ENCODE measurements at places on chromosomes 16 and 17.

GRCh38 chr17:7626307-7626706, 1.3 kb downstream of the SAT2 start:
- no peak for DNase-seq

DNA sequence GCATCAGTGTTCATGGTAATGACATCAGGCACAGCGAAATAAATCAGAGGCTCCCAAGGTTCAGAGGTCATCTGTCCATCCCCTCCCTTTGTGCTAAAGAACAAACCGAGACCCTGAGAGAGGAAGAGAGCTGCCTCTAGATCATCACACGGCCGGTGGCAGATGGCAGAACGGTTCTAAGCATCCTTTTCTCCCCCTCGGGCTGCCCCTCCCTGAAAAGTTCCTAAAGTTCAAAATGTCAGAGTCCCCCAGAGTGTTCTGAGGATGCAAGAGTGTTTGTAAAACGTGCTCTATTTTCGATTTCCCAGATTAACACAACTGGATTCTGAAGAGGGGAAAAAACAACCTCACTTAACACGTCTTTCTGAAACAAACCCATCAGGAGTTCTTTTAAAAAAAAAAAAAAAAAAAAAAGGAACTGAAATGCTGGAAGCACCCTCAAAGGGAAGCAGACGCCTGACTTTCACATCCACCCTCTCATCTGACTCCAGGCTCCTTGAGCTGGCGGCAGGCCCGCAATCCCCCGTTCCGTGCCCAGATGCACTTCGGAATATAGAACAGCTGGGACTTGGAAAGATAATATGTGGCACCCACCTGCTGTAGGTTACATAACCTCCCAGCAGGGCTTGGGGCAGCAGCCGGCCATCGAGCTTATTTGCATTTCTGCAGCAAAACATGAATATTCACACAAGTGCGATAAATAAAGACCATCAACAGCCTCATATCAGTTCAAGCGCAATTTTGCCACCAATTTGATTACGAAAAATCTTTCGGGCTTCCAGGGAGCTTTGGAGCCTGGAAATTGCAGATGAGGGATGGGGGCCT, 115.5 kb upstream of the SMURF2 start:
- no peak for DNase-seq

- no peak for DNase-seq
These were observed 519.7 kb upstream of the CA10 start for GRCh38 chr17:52678211-52678610.

GRCh38 chr16:4495766-4496165, 19.6 kb downstream of the HMOX2 start:
- no peak for DNase-seq

DNA sequence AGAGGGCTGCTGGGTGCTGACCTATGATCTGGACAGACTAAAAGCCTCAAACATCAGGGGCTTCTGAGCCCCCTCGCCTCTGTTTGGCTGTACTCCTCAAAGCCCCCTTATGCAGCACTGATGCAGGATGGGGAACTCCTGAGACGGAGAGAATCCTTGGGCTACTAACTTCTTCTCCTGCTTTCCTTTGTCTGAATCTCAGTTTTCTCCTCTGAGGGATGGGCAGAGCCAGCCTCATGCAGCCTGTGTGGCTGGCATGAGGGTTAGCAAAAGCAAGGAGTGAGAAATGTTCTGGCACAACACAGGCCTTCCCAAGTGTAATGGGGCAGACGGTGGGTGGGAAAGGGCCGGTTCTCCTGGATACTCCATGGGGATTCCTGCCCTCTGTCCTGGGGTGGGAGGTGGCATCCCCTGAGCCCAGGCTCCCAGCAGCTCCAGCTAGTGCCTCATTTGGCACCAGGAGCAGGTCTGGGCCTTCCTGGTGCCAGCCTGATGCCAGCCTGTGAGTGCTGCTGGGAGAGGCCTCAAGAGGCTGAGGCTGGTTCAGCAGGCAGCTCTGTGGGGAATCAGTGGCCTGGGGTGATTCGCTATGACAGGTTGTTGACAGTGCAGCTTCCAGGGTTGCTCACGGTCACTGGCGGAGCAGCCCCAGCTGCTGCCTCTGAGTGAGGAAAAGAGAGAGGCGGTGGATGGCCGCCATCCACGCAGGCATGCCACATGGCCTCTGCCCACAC, 4.0 kb upstream of the BRD7 start:
- no peak for DNase-seq

DNA sequence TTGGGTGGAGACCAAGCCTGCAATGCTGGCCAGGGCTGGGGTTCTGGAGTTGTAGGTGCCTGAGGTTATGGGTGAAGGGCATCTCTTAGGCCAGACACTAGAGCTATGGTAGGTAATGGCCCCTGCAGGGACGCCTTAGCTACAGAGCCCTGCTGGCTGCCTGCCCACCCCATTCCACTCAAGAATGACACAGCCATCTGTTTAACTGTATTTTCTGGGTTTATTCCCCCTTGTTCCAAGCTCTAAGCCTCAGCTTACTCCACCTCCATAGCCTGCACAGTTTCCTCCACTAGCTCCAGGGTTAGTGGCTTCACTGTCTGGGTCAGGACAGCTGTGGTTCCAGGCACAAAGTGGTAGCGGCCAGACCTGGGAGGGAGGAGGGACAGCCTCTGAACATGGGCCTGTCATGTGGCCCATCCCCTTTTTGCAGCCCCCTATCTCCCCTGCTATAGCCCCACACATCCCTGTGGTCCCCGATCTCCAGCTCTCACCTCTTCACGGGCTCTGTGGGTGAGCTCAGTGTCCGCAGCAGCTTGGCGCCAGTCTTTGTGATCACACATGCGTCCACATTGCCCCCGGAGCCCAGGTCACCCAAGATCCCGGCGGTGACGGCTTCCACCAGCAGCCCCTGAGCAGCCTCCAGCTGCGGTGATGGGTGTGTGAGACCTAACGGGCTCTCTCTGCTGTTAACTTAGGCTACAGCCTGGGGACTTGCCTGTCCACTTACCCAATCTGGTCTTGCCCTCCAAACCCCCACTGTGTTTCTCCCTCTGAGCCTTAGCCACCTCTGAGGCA, 2.1 kb downstream of the PSMB10 start:
- no peak for DNase-seq

DNA sequence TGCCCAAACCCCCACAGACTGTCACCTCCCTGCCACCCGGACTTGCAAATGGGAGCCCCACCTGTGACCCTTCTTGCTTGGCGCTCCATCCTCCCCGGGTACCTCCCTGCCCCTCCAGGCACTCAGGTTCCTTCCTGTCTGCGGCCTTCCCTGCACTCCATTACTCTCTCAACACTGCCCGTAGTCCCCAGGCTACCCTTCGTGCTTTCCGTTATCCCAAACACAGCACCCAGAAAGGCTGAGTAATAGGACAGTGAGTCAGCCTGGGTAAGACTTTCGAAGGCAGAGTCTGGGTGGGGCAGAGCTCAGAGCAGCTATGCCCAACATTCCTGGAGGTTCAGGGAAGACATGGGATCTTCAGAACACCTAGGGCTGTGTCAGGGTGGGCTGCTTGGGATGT, 16.6 kb upstream of the C16orf74 start:
- no peak for DNase-seq

DNA sequence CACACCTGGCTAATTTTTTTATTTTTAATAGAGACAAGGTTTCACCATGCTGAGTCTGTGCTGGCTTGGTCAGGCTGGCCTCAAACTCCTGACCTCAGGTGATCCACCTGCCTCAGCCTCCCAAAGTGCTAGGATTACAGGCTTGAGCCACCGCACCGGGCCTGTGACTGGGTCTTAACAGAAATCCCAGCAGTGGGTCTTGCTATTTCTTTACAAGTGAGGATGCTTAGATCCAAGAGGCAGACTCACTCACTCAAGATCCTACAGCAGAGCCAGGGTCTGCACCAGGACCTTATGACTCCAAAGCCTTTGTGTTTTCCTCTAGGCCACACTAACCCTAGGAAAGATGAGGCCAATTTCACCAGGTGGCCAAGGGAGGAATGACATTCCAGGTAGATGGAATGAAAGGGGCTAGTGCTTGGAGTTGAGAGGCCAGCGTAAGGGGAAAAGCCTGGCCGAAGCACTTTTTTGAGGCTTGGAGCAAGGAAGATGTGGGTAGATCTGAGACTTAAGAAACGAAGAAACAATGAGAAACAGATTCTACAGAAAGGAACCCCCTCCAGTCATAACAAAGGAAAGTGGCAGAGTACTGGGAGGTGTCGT, 5.7 kb upstream of the STAT5A start:
- DNase-seq: no peak

GRCh38 chr17:80621335-80621996, 76.8 kb downstream of the RPTOR start:
- DNase-seq: no peak

DNA sequence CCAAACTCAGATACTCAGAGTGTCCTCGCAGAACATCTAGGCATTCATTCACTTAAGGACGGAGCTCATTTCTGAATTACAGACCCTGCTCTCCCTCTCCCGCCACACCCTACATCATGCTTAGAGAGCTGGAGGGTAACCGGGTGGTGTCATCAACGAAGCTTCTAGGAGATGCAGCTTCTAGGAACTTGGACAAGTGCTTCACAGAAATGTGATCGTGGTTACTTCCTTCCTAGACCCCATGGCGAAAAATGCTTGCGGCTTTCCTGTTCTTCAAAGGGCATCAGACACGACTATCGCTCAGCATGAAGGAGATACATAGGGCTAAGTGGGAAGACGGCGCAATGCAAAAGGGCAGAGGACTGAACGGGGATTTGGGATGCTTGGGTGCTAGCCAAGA, 126.8 kb downstream of the ZFHX3 start:
- DNase-seq: no peak

- no peak for DNase-seq
These were observed 299.8 kb upstream of the PSMD7 start for GRCh38 chr16:73996624-73997339.

DNA sequence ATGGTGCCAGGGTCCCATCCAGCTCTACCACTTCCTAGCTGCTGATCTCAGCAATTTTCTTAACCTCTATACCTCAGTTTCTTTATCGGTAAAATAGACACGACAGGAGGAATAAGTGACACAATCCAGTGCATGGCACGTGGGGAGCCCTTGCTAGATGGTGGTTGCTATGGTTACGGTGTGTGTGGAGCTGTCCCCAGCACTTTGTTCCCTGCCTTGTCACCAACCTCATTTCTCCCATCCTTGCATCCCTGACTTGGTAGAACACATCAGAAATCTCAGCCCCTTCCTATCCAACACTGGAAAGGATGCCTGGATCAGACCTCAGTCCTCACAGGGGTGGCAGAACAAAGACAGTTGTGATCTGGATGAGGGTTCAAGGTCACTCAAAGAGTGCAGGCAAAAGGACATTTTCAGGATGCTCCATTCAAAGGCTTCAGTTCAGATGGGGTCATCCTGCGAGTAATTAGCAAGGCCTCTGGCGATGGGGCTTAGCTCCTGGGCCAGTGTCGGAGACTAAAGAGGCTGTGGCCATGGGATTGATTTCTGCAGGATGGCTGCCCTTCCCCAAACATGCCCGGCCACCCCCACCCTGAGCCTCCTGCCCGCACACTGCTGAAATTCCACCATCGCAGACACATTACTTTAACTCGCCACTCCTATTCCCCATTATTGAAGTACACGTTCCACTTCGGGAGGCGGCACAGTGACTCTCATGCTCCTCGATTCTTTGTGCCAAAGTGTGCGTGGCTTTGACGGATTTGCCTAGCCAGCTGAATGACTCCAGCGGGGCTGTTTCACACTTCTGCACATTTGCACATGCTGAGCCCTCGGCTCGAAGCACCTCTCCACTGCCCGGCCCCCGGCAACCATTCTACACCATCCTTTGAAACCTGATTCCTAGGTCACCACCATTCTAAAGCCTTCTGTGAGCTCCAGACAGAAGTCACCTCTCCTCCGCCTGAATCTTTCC, 40.3 kb downstream of the WNT3 start:
- no peak for DNase-seq

DNA sequence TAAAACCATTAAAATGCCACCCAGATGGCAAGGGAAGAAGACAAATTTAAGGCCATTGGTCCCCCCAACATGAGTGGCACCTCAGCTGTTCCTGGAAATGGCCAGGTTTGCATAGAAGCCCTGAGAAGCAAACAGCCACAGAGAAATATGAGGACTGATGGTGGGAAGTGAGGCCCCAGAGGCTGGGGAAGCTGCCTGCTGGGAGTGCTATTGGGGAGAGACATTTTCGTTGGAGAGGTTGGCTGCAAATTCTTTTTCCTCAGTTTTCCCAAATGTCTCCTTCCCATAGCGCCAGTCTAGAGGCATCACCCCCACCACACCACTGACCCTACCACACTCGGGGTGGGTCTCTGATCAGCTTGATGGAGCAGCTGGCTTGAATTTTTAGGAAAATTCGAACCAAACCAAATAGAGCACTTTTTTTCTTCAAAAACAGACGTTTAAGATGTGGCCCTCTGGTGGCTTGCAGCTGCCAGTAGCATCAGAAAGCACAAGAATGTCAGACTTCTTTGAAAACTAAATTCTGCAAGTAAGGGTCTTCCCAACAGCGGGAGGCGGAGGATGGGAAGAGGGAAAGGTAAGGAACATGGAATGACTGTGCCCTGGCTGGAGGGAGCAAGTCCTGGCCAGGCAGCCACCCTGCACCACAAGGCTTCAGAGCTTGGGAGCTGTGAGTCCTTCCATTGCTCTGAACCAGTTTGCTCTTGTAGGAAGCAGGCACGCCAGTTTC, 13.2 kb upstream of the SLC12A3 start:
- DNase-seq: no peak

DNA sequence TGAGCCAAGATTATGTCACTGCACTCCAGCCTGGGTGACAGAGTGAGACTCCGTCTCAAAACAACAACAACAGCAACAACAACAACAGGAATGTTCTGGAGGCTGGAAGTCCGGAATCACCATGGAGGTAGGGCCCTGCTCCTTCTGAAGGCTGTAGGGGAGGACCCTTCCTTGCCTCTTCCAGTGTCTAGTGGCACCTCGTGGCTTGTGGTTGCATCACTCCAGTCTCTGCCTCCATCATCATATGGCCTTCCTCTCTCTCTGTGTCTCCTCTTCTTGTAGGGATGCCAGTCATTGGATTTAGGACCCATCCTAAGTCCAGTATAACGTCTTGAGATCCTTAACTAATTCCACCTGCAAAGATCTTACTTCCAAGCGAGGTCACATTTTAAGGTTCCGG, 14.0 kb downstream of the NAGPA start:
- no peak for DNase-seq

- DNase-seq: no peak
These were observed 741 bp downstream of the PLK1 start for GRCh38 chr16:23679274-23679985.

DNA sequence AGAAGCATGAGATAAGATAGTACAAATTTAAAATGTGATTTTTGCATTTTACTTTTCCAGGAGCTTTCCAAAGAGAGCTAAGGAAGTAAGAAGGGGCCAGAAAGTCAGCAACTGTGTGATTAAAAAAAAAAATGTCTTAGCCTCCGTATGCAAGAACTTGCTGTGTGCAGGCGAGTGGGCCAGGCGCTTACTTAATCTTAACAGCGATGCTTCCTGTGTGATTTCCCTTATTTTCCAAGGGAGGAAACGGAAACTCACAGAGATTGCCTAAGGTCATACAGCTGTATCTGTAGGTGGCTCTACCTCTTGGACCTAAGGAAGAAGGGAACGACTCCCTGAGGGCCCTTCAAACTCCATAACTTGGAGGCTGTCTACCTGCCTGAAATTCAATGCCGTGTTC, 11.1 kb downstream of the HS3ST3B1 start:
- no peak for DNase-seq

- no peak for DNase-seq
These were observed 8.4 kb downstream of the DBNDD1 start for GRCh38 chr16:90010676-90011507.

- no peak for DNase-seq
These were observed 32.0 kb downstream of the SLC6A2 start for GRCh38 chr16:55687802-55688201.

GRCh38 chr17:80339731-80340456, 75.1 kb upstream of the ENDOV start:
- DNase-seq: no peak
